ENCODE measurements at places on chromosomes 7 and 10.

DNA sequence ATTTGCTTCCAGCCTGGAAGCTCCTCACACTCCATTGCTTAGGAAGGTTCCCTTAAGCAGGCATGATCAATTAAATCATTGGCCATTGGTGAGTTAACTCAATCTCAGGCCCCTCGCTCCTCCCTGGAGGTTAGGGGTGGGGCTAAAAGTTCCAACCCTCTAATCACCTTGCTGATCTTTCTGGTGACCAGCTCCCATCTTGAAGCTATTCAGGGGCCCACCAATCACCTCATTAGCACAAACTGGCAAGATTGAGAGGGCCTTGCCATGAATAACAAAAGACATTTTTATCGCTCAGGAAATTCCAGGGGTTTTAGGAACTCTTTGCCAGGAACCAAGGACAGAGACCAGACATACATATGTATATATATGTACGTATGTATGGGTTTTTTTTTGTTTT, 58.4 kb downstream of the AGK start:
- no peak for DNase-seq

DNA sequence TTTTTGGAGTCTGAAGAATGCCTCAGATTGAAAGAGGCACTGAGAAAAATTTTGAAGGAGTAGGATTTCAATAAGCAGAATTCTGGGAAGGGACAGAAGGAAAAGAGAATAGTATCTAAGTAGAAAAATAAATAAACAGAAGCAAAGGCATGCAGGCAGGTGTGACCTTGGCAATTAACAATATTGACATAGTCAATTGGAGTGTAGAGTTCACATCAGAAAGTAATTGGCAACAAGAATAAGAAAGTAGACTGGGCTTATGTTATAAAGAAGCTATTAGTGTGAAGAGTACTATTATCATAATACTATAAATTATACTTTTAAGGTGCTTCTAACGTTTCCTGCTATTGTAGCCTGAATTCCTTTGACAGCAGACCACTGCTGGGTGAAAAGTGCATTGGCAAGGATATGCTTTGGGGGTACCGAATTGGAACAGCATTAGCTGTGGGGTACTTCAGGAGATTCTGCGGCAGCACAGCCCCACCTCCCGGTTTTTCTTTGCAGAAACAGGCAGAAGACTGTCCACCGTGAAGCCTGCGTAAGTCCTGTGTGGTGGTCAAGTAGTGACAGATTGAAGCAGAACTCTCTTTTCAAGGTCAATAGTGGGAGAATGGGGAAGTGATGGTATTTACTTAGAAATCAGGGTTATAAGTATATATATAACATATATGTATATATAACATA, 357.0 kb downstream of the THSD7A start:
- DNase-seq = no peak

- no peak for DNase-seq
Measured at GRCh38 chr10:80542652-80543318, 5.1 kb downstream of the SH2D4B start.

- DNase-seq = no peak
Measured at GRCh38 chr10:133422223-133422806, 2.1 kb downstream of the SPRN start.

DNA sequence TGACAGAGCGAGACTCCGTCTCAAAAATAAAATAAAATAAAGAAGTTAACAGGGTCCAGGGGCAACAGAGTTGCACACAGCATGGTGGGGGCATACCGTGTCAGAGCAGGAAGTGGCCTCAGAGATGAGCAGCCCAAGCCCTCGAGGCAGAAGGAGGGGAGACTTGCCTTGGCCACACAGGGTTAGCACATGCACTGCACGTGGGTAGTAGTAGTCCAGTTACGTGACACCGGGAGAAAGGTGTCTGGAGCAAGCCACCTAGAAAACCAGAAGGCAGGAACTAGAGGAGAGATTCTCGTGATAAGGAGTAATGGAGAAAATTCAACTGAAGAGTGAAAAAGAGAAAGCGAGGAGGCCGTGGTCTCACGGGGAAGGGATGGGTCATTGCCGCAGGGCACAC, 9.8 kb upstream of the DENND2A start:
- no peak for DNase-seq
